Mucosa of gallbladder (tissue), 1 donor: ENCODE measurements at places on chromosomes 5 and 9. TPM values are rescaled to one million over a fixed set of nuclear protein-coding genes. Genes with fewer than 3 reads are reported as not detected.

- DNase-seq: no peak
Observed at GRCh38 chr5:79521156-79521555, 7.2 kb upstream of the HOMER1 start.

DNA sequence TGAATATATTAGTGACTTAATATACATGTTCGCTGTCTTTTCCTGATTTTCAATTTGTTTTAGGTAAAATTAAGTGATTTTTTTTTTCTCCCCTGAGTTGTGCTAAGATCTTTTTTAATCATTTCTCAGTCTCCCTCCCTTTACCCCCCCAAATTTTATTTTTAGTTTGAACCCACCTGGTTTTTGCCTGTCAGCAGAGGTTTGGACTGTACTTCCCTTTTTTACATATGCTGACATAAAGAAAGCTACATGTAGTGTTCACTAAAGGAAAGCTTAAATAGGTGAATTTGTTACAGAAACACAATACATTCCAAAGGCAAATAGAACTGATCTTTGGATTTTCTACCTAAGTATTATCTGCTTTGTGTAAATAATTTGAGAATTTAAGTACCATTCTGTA is 82.2 kb downstream of the IPO11 start:
- DNase-seq: no peak

- no peak for DNase-seq
Observed at GRCh38 chr5:80054682-80055081, 19.5 kb downstream of the THBS4 start.

DNA sequence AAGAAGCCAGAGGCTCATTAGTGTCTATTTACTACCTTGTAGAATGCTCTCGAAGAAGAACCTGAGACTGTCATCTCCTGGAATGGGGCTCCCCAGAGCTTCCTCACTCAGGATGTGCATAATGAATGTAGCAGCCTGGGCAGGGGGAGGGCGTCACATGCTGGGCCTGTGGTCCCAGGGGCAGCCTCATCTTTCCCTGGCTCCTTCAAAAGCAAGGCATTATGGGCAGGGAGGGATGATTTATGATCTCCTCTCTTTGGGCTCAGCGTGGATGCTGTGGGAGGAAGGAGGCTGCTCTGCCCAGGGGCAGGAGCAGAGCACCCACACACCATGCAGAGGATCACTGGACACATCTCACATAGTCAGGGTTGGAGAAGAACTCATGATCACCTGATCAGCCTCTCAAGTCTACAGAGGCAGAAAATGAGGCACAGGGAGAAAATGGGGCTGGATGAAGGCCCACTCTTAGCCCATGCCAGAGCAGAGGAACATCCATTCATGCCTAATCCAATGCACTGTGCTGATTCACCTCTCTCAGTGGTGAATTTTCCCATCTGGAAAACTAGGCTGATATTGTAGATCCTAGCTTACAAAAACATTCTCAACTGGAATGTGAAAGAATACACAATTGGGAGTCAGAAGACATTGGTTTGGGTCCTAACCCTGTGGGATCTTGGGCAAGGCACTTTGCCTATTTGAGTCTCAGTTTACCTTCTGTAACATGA is 173.7 kb downstream of the CARTPT start:
- DNase-seq: no peak

DNA sequence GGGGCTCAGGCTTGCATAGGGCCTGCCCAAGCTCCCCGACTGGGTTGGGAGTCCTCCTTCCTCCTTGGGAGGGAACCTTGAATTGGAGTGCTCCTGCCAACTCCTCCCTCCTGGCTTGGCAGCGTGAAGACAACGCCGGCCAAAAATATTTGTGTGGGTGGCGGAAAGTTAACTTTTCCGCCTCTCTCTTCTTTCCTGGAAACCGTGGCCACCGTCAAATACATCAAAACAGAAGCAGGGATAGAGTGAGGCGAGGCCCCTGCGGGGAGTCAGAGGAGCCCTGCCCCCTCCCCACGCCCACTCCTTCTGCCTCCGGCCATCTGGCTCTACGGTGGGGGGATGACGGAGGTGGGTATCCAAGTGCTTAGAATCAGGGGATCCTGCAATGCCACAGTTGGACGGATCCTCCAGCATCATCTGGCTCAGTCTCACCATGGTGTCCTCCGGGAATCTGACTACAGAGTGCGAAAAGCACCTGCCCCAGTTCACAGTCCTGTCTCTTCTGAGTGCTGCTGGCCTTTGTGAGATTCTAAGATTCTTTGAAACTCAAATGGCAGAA is 25.2 kb upstream of the SYNPO start:
- peak; percentile 65 for DNase-seq

AIF1L gene
- total RNA-seq: 7.0 TPM
